ENCODE measurements at places on chromosomes 4 and X.

GRCh38 chr4:85393201-85393600, 81.7 kb upstream of the ARHGAP24 start:
- DNase-seq: no peak

- peak; percentile 40 for DNase-seq
Observed at GRCh38 chr4:186021461-186022167, 47.3 kb upstream of the TLR3 start.

GRCh38 chr4:4334798-4335520, 44.9 kb downstream of the ZBTB49 start:
- DNase-seq: peak; percentile 40

DNA sequence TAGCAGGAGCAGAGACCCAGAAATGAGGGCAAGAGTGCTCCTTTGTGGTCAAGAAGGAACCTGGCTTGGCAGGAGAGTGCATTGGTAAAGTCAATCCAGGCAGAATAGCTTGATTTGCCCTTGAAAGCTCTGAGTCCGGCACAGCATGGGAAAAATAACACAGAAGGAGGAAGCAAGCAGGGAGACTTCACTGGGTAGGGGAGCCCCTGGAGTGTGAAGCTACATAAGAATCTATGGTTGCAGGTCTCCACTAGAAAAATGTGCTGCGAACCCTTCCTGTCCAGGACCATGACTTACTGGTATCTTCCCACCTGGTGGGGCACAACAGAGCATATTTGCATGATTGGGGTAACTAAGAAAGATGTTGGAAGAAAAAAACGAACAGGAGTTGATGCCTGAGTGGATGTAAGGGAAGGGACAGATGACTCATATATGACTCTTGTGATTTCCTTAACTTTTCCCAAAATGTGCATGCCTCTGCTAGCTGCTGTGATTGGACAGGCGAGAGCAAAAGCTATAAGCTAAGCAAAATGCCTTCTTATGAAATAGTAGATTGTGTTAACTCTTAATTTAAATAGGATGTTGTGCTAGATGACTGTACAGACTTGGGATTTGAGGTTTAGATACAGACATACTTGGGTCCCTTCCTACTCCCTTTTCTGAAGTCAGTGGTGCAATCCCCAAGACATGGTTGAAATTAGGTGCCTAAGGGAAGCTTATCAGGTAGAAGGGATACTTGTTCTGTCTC, 3.3 kb downstream of the IL13RA1 start:
- no peak for DNase-seq

Measured in globus pallidus (tissue), 1 donor.